ENCODE measurements at places on chromosomes 13 and 19.
A peak's percentile ranks its signal among the peaks of the same experiment; 100 is the strongest.

- DNase-seq, result no peak
These were observed 10.0 kb downstream of the SCAF1 start for GRCh38 chr19:49651820-49652550.

DNA sequence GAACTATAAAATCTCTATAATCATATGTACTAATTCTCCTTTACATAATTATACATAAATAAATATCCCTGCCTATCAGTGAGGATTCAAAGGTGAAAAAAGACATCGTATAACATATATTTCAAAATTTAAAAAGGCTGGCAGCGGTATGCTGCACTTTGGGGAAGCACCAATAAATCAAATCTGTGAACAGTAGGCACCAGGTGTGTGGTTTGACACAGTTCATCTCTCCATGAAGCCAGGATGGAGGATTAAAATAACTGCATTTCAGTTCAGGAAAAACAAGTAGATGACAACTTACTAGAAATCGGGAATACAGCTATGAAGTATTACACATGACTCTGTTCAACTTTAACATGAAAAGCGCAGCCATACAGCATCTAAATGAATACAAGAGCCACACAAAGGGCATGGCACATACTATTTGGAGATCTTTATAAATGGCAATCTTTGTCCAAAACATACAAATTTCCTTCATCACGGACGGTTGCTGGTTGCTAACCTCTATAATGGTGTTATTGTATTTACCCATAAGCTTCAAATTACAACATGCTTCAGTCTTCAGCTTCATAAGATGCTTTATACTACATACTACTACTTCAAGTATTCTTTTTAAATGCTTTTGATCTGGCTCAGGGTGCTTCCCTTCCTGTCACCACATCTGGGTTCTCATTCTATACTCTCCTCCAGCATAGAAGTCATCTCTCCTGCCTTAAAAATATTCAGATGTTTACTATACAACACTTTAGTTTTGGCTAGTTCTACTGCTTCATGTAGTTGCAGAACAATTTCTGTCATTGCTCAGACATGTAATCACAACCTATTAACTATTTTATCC lies 128.7 kb downstream of the KLF12 start:
- no peak for DNase-seq

GRCh38 chr19:41421314-41421713 lies 5.9 kb downstream of the B3GNT8 start:
- no peak for DNase-seq

DNA sequence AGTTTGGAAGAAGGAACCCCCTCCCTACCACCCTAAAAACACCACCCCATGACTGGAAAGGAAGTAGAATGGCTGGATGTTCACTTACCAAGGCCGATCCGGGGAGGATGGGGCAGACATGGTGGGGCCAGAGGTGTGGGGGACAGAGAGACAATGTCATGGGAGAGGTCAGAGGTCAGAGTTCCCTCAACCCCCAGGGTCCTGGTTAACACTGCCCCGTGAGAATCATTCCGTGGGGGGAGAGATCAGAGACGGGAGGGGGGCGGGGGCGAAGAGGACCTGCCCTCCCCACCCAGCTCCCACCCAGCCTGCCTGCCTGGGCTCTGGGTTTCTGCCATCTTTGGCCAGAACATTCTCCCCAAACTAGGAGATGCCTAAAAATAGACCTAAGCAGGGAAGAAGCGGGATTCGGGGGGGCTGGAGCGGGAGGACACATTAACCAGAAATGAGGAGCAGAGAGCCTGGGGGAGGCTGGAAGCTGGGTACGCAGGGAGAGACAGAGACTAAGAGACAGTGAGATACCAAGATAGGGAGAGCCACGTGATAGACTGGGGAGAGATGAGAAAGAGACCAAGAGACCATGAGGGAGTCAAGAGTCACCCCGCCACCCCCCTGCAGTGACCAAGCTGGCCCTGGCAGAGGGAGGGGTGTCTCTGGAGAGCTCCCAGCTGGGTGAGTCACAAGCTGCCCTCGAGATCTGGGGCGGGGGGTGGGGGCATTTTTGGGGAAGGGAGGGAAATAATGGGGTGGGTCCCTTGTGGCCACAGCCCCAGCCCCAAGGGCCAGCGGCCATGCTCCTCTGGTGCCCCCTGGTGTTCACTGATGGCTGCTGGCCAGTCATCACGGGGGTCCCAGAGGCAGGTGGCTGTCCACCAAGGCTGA lies 6.1 kb upstream of the KANK2 start:
- peak; percentile 45 for DNase-seq

- no peak for DNase-seq
These were observed 21.0 kb upstream of the CD33 start for GRCh38 chr19:51203916-51204315.

DNA sequence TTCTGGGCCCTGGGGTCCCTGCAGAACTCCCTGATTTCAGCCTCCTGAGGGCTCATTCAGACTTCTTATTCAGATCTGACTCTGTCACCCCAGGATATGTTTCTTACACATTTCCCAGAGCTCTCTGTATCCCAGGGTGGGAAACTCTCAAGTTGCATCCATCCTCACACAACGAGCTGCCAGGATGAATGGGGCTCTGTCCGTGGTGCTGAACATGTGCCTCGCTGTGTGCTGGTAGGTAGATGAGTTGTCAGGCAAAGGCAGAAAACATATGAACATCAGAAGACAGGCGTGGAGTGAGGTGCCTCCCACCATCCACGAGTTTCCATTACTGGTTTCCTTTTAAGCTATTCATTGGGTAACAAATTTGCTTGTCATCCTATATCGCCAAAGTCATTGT lies 11.4 kb upstream of the IGFL1 start:
- DNase-seq, result no peak

- DNase-seq, result no peak
These were observed 6.9 kb downstream of the IL4I1 start for GRCh38 chr19:49889687-49890348.

- no peak for DNase-seq
These were observed 9.1 kb upstream of the OLFM2 start for GRCh38 chr19:9945319-9945966.

DNA sequence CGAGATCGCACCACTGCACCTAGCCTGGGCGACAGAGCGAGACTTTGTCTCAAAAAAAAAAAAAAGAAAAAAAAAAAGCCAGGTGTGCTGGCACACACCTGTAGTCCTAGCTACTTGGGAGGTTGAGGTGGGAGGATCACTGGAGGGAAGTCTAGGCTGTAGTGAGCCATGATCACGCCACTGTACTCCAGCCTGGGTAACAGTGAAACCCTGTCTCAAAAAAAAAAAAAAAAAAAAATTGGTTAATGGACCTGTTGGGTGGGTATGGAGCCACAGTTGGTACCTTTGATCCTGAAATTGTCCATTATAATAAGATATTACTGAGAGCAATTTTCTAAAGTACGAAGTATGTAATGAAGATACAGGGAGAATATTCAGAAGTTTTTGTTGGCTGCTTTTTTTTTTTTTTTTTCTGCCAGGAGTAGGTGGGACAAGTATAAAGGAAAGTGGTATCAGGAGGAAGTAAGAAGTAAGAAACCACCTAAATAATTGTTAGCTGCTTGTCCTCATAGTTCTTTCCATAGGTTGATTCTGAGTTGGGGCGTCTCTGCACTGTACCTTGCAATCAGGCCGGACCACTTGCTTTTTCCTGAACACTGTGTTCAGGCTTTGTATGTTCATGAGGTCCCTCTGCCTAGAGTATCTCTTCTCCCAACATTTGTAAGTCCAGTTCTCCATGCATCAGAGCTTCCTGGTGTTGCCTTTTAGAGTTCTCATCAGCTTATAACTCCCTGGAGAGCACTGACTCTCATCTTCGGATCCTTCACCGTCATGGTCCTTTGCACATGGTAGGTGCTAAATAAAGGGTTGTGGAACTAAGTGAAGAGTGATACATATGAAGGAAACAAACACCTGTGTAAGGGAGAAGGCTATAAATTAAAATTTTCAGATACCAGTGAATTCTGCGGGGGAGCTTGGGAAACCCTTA lies 31.7 kb downstream of the ARHGAP35 start:
- DNase-seq, result no peak

GRCh38 chr19:14030997-14031718 lies 404 bp upstream of the IL27RA start:
- DNase-seq, result no peak

GRCh38 chr19:37855098-37855497 lies 51.3 kb downstream of the WDR87 start:
- no peak for DNase-seq

DNA sequence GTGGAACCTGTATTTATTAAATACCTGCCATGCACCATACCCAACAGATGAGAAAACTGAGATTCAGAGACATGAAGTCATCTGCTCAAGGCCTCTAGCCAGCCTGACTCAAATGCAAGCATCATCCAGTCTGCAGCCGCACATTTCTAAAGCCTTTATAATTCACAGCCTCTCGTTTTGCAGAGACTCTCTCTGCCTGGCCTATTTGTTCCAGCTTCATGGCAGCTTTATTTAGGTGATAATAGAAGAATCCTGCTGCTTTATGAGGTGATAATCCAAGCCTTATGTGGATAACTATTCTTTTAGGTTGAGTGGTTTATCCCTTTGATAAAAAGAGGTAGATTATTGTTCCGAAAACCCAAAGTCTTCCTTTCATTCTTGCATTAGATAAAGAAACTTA lies 58.4 kb downstream of the OXGR1 start:
- DNase-seq, result no peak

DNA sequence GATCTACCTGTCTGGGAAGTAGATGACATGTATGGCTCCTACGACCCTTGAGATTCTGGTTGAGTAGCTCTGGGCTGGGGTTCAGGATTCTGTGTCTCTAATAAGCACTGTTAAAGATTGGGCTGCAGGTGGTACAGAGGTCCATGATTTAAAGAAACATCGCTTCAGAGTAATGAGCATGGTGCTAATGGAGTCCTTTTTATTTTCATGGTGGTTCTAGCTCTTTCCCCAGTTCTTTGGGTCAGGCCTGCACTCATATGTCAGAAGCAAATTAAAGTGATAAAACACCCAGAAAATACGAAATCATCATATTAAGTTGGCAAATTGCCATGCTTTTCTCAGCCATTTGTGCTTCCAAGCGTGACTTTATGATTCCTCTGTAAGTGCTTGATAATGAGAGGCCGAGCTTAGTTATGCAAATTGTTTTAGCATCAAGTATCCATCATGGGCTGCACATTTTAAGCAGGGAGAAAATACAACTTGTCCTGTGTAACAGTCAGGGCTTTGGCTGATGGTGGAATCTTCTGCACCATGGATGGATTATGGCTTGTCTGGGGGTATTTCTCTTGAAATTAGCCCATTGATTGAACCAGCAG lies 45.1 kb downstream of the MTUS2 start:
- DNase-seq, result no peak

- no peak for DNase-seq
These were observed 17.0 kb upstream of the SIGLEC14 start for GRCh38 chr19:51663650-51664049.

- no peak for DNase-seq
These were observed 1108.4 kb upstream of the PCDH20 start for GRCh38 chr13:62524061-62524460.

DNA sequence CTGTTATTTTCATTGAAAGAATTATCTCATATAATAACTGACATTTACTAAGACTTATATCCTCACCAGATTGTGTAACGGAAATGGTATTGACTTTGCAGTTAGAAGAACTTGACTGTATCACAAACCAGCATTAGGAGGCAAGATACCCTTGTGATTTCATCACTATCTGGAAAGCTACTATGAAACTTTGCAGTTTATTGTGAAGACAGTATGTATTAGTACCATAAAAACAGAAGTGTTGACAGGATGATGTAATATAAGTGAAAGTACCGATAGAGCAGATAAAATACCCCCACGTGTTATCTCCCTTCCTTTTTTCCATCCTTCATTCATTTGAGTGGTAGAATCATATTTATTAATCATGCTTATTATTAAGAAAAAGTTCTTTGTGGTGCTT lies 365.7 kb upstream of the KLHL1 start:
- DNase-seq, result no peak

GRCh38 chr19:39825093-39825463 lies 8.9 kb downstream of the DYRK1B start:
- DNase-seq, result no peak

GRCh38 chr13:98300956-98301641 lies 124.0 kb upstream of the RNF113B start:
- no peak for DNase-seq

GRCh38 chr13:113803409-113804016 lies 44.5 kb downstream of the TMEM255B start:
- DNase-seq, result no peak

DNA sequence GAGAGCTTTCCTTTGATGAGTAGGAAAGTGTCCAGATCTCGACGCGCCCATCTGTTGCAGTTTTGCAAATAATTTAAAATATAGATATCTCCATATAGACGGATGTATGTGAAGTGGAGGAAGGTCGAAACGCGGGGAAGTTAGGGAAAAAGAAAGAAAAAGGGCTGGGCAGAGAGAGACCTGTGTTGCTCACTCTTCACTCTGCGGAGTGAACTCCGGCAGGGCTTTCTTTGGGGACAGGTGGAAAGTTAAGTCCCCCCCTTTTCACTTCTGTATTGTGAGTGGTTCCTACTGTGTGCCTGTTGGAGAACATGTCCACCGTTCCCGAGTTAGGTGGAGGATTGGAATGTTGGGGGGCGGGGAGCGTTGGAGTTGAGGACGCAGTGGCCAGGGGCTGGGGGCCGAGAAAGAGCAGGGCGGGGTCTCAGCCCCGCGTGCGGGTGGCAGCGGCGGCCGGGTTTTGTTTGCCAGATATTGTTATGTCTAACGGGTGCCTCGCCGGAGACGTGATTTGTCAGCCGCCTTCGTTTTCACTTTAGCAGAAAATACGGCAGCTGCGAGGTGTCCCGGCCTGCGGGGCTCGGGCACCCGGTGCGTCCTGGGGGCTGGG lies 145.1 kb upstream of the ZNF536 start:
- DNase-seq, result no peak

DNA sequence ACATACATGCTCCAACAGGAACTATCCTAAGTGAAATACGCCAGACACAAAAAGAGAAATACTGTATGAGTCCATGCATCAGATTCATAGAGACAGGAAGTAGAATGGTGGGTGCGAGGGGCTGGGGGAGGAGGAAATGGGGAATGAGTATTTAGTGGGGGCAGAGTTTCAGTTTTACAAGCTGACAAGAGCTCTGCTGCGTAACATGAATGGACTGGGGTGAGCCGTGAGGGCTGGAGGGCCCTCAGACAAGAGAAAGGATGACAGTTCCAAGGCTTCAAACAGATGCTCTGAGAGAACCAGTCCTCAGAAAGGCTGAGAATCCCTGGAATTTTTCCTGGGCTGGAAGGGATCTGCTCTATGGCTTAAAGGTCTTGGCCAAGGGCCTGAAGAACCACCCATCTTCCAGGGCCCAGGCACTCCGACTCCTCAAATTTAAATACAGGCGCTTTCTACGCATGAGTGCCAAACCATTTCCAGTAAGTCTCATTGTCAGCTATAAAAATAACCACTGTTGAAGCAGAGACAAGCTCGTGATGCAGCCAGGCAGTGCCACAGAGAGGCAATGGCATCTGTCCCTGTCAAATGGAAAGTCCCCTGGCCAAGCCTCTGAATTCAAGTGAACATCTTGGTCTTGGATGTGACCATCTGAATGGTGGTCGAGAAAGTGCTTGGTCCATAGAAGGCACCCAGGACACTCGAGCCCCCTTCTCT lies 17.5 kb downstream of the KLF2 start:
- DNase-seq, result no peak

GRCh38 chr19:32265995-32266394 lies 79.4 kb upstream of the ZNF507 start:
- no peak for DNase-seq

GRCh38 chr13:43979492-43979891 lies 99.8 kb downstream of the LACC1 start:
- DNase-seq, result no peak

- peak; percentile 87 for DNase-seq
These were observed 3.7 kb downstream of the HRC start for GRCh38 chr19:49151267-49152118.

GRCh38 chr13:29515372-29515771 lies 80.1 kb downstream of the SLC7A1 start:
- DNase-seq, result no peak

GRCh38 chr13:112331675-112332074 lies 44.5 kb upstream of the SPACA7 start:
- no peak for DNase-seq

Measured in NCI-H1436 (cell line).